ENCODE measurements at places on chromosomes 2 and 18.
A peak's percentile ranks its signal among the peaks of the same experiment; 100 is the strongest.

DNA sequence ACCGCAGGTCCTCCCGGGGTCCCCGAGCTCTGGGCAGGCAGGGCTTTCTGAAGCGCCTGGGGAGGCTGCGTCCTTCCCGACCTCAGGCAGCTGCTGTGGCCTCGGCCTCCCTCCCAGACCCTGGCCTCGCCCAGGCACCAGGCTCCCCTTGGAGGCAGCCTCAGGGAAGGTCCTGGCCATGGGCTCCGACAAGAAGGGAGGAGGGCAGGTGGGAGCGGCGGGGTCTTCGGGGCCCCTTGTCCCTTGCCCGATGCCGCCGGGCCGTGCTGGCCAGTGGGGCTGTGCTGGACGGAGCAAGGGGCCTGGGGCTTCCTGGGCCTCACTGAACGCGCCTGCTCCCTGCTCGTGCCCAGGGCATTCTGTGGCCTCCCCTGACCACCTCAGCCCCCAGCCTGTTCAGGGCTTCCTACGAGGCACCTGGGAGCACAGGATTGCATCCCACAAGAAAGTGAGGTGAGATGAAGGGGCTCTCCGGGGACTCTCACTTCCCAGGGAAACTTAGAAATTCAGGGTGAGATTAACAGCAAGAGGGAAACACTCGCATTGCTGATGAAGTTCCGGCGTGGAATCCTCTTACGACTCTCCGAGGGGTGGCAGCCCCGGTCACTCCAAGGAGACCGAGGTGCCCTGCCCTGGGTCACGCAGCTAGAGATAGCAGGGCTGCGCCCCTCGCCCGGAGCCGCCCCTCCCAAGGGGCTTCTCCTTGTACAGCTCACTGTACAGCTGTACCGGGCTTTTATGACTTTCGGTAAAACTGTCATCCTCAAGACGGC lies 778 bp downstream of the MFSD2B start:
- DNase-seq = no peak

- DNase-seq = no peak
Measured at GRCh38 chr2:190099890-190100697, 37.6 kb upstream of the MSTN start.

- DNase-seq = no peak
Measured at GRCh38 chr2:187618813-187619212, 64.6 kb upstream of the TFPI start.

DNA sequence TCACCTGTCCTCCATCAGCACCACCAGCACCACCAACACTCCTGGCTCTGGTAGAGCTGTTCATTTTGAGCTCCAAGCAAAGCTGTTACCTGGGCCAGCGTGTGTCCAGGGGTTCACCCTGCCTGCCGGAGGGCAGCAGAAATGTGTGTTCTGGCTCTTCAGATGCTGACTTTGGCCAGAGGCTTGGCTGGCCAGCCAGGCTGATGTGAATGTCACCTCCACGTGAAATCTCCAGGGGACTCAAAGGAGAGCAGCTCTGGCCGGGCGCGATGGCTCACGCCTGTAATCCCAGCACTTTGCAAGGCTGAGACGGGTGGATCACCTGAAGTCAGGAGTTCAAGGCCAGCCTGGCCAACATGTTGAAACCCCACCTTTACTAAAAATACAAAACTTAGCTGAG lies 33.5 kb downstream of the CIB4 start:
- DNase-seq = no peak

DNA sequence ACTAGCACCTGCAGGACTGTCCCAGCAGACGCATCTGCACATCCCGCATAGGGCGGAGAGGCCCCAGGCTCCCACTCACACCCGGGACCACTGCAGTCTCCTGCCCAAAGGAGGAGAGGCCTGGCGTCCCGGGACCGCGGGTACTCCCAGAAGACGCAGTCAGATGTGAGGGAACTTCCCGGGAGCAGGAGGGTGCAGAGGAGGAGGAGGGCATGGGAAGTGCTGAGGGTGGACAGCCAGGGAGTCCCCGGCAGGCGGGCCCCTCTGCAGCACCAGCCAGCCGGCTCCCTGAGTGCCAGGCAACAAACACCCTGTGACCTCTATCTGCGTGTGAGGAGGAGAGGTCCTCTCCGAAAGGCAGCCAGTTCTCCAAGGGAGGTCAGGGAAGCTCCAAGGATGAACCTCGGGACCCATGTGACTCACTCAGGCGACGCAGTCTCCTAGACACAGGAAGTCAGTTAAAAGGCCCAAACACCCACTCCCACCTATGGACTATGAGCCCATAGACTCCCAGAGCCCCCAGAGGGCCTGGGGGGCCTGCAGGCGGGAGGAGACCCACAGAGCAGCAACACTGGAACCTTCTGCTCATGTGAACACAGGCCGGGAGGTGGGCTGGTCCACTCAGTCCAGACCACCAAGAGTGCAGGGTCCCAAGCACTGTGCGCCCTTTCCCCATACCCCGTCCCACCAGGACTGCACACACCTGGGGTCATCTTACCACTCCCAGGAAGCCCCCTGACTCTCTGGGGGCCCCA lies 4.2 kb downstream of the PXDN start:
- DNase-seq = no peak

GRCh38 chr2:20291846-20292408 lies 58.7 kb downstream of the PUM2 start:
- DNase-seq = no peak

DNA sequence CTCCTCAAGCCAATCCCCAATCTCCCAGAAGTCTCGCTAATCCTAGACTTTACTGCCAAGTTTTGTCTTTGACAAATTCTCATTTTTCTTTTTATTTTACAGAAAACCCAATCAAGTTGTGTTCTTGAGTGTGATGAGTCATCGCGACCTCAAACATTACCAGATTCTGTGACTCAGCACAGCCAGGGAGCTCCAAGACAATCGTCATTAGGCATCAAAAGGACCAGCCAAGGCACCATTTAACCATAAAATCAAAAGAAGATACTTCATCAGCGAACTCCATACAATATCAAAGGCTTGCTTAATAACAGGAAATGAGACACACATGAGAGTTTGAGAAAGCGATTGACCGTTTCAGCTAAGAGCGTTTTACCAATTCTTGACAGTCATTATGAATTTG lies 146.2 kb upstream of the AGAP1 start:
- DNase-seq = peak; percentile 49

GRCh38 chr18:63676526-63677323 lies 15.0 kb upstream of the SERPINB3 start:
- peak; percentile 73 for DNase-seq

DNA sequence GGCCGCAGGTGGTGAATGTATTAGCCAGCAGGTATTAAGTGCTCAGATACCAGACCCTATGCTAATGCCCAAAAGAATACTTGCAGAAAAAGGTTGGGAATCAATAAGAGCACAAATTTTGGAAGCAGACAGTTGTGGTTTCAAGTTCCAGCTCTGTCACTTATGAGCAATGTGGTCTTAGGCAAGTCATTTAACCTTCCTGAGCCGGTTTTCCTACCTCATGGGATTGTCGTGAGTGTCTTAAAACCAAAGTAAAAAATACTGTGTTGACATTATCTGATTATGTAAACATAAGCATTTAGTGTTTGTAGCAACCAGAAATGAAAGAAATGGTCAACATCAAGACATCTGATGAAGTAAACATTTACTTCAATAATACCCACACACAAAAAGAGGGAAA lies 93.0 kb upstream of the CHST9 start:
- DNase-seq = no peak

DNA sequence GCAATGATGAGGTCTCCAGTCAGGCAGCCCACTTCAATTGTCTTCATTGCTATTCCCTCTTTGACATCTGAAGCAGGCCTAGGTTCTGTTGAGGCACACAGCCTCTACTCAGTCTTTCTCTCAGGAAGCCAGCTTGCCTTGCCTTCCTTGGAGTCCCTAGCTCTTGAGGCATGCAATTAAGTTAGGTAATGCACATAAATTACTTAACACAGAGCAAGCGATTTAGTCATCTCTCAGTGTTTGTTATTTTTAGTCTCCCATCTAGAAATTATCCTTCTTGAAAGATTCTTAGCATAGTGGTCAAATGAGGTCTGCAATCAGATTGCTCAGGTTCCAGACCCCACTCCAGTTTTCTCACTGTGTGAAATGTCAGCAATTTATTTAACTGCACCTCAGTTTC lies 32.0 kb downstream of the SULT1C4 start:
- no peak for DNase-seq

GRCh38 chr2:48048476-48049171 lies 142.3 kb upstream of the FBXO11 start:
- DNase-seq = no peak

Data from NCI-H460 (cell line).